ENCODE measurements at places on chromosomes 16 and 17. TPM values are rescaled to one million over a fixed set of nuclear protein-coding genes. Genes with fewer than 3 reads are reported as not detected.

DNA sequence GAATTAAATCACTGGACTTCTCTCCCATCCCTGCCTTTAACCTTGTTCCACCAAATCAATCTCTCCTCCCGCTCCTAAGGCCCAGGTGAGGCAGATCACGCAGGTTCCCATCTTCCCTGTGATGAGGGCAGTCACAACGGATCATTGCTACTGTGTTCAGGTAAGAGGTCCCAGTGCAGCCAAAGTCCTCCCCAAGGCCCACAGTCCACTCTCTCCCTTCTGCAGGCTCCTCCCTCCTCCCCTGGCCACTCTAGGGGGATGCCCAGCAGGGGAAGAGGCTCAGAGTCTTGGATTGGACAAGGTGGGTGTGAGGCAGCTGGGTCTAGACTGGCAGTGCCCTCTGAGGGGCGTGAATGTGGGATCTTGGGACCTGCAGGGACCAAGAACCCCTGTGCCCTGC, 2.6 kb upstream of the ADGRG3 start:
- no peaks in the 10 kb centered on the region for H3K27me3 ChIP-seq
- no peak for DNase-seq
- no peaks in the 10 kb centered on the region for H3K36me3 ChIP-seq

DNA sequence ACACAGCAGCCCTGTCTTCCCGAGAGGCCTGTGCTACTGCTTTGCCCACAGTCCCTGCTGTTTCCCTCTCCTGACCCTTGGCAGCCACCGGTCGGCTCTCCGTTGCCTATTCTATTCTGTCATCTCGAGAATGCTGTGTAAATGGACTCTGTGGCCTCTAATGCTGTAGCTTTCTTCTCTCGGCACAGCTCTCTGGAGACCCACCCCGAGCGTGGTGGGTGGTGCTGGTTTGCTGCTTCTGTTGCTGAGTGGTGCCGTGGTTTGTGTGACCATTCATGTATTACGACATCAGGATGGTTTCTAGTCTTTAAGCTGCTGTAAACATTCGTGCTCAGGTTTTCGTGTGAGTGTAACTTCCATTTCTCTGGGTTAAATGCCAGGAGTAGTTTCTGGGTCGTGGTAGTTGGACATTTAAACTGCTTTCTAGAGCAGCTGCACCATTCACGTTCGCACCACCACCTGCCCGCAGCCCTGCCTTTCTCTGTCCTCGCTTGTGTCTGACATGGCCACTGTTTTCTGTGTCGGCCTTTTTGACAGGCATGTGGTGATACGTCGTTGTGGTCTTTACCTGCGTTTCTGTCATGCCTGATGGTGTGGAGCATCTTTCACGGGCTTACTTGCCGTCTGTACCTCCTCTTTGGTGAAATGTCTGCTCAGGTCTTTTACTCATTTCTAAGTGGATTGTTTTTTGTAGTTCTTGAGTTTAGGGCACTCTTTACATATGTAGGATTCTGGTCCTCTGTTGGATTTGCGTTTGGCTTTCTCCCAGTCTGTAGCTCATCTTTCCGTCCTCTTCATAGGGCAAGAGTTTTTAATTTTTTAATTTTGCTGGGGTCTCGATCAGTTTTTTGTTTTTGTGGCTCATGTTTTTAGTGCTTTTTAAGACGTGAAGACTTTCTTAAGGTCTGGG, 47.7 kb upstream of the ZNF750 start:
- peaks cover 24% of the 10 kb centered on the region for H3K36me3 ChIP-seq
- peaks cover 27% of the 10 kb centered on the region for H3K4me1 ChIP-seq
- H3K27me3 ChIP-seq: no peaks in the 10 kb centered on the region
- H3K27ac ChIP-seq: peak overlapping the region; percentile 48

DNA sequence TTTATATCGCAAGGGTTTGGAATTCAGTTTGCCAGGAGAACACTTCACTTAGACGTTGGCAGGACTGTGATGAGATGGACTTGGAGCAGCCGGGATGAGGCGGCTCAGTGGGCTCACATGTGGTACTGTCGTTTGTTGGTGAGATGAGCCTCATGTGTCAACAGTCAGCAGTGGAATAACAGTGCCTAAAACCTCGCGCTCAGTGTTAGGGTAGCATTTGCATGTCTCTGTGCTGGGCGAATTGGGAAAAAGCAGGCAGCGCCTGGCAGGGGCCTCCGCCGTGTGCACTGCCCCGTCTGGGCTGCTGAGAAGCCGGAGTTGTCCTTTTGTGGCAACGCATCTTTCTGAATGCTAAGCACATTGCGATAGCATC, 49.7 kb downstream of the CRISPLD2 start:
- no peaks in the 10 kb centered on the region for H3K27me3 ChIP-seq
- H3K4me1 ChIP-seq: peaks cover 6% of the 10 kb centered on the region
- H3K4me3 ChIP-seq: no peak overlapping the region
- no peak for DNase-seq
- H3K36me3 ChIP-seq: peaks cover 6% of the 10 kb centered on the region
- peak overlapping the region; percentile 3 for H3K27ac ChIP-seq

DNA sequence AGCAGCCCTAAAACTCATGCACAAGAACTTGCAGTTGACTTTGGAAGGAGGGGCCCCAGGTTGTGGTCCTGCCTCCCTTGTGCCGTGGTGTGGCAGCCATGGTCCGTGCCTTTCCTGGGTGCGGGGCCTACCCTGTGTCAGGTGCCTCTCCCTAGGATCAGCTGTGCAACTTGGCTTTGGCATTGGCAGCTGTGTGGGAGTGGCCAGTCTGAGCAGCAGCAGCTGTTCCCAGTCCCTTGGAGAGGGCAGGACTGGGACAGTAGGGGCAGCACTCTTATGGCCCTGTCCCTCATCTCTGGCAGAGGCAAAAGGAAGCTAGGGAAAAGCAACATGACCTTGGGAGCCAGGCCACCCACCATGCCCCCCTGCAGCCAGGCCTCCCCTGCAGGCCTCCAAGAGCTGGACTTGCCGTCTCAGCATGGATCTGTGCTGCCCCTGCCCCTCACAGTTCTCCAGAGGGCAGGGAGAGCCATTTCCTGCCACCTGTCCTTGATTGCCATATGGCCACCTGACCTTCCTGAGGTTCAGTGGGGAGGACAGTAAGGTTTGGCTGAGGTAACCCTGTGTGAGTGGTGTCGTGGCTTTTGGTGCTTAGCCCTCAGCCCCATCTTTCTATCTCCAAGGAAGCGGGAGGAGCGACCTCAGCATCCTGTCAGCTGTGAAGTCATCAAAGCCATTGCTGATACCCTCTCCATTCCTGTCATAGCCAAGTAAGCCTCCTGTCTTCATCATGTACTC, 15.5 kb upstream of the NFATC3 start:
- H3K27ac ChIP-seq: no peak overlapping the region
- peaks cover 31% of the 10 kb centered on the region for H3K36me3 ChIP-seq
- no peak for DNase-seq
- H3K4me3 ChIP-seq: no peak overlapping the region

GRCh38 chr17:61388561-61389356, 10.9 kb upstream of the TBX2 start:
- no peak overlapping the region for H3K27ac ChIP-seq
- no peak overlapping the region for H3K4me3 ChIP-seq
- H3K27me3 ChIP-seq: peaks cover 25% of the 10 kb centered on the region
- DNase-seq: no peak

DNA sequence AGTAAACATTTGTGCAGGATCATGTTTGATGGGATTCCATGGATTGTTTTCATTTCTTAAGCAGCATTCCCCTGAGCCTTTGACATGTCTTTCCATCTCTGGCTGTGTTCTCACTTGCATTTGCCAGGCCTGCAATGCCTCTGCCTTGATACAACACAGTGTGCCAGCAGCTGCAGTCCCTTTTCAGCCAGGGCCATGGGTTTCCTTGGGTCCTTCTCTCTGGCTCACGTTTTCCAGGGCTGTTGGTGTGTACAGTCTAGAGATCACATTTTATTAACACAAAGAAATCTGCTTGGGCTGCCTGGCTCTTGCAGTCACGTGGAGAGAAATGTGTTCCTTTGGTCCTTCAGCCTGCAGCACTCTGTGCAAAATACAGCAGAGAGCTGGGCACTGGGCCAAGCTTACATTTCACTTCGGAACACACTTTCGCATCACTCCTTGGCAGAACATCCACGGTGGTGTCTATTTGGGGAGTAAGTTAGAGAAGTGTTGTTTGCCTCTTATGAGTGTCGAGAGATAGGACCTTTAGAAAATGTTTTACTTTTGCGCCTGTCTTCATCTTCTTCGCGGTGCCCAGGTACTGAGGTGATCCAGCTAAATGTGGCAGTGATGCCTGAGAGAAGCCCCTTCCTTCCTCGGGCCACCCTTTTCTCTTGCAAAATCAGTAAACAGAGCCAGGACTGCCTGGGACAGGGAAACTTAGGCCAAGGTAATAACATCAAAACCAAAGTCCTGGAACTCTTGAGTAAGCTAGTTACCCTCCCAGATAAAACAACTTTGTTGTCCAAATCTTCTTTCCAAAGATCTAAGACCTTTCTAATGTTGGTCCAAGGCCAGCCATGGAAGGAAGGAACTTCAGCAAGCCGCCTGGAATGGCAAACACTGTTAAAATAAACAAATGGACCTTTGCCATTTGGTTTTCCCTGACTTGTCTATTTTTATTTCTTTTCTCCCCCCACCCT, 20.9 kb downstream of the HLF start:
- DNase-seq: no peak
- H3K36me3 ChIP-seq: no peaks in the 10 kb centered on the region
- peaks cover 13% of the 10 kb centered on the region for H3K4me1 ChIP-seq
- no peak overlapping the region for H3K4me3 ChIP-seq
- no peaks in the 10 kb centered on the region for H3K27me3 ChIP-seq
- no peak overlapping the region for H3K27ac ChIP-seq

Gene PHF23
- 45.8 TPM for total RNA-seq

All from WTC11 (cell line).